ENCODE measurements at places on chromosomes 16 and 17.

DNA sequence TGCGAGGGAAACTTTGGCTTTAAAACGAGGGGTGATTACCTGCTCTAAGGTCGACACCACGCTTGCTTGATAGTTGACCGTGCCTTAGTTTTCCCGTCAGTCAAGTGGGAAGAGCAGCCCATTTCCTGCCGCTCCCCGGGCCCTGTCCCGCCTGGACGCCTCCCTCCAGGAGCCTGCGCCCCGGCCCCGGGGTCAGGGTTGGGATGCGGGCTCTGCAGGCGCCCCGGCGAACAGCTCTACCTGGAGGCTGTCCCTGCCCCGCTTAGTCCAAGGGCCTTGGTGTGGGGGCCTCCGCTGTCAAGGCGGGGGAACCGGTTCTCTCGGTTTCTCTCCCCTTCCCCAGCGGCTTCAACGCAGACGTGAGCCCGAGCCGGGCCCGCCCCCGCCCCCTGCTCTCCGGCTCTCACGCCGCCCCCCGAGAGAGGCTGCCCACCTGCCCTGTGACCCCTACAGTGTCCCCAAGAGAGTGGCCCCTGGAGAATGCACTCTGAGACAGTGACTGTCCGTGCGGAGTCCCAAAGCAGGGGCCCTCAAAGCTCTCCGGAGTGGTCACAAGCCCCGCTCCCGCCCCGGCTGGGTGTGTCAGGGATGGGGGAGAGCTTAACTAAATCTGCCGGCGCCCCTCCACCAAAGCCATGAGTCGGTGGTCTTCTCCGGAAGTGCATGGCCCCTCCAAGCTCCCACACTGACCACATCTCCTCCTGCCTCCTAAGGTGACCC is 117.4 kb upstream of the SMURF2 start:
- DNase-seq: no peak

DNA sequence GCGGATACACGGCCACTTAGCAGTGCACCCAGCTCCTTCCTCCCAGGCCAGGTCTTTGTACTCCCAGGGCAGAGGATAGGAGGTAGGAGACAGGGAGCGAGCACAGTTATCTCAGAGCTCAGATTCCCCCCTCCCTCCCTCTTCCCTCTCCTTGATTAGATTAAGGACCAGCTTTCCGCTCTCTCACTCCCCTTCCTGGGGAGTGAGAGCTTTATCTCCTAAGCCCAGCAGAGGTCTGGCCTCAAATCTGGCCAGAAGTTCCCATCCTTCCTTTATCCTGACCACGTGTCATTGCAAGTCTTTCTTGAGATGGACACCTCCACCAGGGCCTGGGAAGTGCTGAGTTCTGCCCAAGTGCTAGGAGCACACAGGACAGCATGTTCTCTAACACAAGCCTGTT is 5.1 kb downstream of the ARL4D start:
- no peak for DNase-seq

DNA sequence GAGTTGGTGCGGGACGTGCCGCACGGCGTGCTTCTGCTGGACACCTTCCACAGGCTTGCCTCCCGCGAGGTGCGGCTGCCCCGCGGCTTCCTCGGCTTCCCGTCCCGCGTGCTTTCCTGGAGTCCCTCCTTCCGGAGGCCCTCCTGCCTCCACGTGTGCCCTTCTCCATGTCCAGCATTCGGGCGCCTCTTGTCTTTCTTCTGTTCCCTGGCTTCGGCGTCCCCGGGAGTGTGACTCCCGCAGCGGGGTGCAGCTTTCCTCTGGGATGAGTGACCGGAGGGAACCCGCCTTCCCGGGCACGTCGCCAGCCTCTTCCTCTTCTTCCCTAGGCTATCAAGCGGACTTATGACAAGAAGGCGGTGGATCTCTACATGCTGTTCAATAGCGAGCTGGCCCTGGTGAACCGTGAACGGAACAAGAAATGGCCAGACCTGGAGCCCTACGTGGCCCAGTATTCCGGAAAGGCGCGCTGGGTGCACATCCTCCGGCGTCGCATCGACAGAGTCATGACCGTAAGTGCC is 23.0 kb downstream of the DNAH2 start:
- DNase-seq: no peak

GRCh38 chr17:80907281-80907680 is 84.4 kb upstream of the CHMP6 start:
- no peak for DNase-seq

- peak; percentile 93 for DNase-seq
Observed at GRCh38 chr17:45170931-45171337, 9.3 kb downstream of the HEXIM2 start.

- no peak for DNase-seq
Observed at GRCh38 chr16:69424935-69425784, 741 bp downstream of the CYB5B start.

GRCh38 chr16:23521037-23521743 is 10.9 kb upstream of the GGA2 start:
- no peak for DNase-seq

GRCh38 chr17:81930142-81931125 is 2.9 kb upstream of the MAFG start:
- no peak for DNase-seq

- no peak for DNase-seq
Observed at GRCh38 chr16:81810894-81811538, 31.9 kb downstream of the PLCG2 start.

DNA sequence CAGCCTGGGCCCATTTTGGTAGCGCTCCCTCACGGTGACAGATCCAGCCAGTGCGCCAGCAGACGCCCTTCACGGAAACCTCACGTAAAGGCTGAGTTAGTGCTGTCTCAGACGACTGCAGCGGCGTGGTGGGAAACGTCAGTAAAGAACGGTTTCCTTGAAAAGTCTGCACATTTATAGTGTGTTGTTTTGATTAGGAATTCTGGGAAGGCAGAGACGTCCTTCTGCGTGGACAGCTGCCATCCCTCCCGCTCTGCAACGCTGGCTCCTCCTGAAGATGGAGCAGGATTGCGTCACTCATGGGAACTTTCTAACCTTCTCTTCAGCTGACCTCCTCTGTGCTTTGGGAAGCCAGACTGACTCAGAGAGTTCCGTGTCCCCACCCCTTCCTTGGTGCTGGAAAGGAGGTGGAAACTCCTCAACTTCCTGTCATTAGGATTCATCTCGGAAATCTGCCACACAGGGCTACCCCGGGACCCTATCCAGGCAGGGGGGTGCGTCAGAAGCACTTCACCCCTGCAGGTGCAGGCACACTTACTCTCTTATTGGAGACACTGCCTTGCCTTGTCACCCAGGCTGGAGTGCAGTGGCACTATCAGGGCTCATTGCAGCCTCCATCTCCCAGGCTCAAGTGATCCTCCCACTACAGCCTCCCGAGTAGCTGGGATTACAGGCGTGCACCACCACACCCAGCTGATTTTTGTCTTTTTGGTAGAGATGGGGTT is 24.3 kb upstream of the CRISPLD2 start:
- peak; percentile 96 for DNase-seq

DNA sequence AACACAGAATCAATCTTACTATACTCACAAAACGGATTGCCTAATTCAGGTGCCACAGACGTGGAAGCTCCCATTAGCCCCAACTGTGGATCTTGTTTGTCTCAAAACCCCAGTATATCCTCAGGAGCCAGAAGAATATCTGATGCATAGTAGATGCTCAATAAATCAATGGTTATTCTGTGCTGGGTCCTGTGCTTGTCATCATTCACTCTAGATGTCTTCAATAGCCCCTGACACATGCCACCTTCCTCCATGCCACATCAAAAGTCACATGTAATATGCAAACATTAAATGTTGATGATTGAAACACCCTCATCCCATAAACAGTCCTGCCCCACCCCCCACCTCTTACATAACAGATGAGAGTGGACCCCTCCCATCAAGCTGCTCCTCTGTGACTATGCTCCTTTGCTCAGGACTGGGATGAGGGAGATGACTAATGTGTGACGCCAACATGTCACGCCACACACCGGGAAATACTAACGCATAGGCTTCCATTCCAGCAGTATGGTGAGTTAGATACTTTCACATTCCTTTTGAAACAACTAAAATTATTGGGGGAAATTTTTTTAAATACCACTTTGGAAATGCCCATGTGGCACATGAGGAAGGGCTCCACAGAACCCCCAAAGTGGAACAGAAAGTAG is 267.6 kb upstream of the SDK2 start:
- DNase-seq: peak; percentile 42

DNA sequence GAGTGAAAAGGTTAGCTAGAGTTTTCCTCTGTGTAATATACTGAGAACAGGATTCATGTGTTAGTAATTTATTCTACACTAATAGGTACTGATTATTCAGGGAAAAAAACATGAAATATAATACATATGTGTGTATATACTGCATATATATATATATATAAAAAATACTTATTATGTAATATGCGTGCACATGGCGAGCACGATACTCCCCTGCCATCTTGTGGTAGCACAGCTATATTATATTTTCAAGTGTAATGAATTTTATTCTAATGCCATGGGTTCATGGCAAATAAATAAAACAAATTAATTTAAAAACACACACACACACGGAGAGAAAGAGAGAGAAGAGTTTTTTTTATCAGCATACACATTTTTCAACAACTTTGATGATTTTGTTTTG is 460.6 kb downstream of the KCNJ2 start:
- no peak for DNase-seq

DNA sequence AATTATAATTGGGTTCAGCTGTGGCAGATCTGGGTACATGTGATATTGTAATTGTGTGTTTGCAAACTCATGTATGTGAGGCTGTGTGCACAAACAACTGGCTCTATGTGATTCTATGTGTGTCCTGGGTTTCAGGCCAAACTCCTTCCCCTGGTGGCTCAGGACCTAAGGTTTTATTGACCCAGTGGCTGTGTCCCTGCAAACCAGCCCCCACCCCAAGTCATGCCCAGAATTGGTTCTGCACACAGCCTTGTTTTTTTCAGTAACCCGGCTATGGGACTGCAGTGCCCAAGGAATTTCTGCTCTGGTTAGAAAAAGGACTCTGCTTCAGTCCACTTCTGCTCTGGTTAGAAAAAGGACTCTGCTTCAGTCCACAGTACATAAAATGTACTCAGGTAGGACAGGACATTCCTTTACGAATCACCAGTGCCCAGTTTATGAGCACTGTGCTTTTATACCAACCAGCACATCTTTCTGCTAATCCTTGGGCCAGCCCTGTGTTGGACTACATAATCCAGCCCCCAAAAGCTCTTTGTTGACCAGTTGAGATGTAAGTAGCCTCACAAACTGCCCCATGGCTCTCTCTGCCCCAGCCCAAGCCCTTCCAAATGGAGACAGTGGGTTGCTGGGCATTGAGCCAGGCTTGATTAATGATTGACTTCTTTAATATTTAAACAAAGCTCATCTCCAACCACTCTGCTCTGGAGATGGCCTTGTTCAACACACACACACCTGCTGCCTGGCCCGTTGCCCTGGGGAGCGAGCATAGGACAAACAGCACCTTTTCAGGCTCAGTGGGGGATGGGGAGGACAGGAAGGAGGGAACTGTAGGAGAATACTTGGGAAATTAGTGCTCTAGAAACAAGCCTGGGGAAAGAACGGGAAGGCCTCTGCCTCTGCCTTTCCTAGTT is 2.9 kb upstream of the KCNH6 start:
- no peak for DNase-seq

GRCh38 chr17:44004761-44005526 is 522 bp downstream of the NAGS start:
- no peak for DNase-seq

- no peak for DNase-seq
Observed at GRCh38 chr16:50440531-50440930, 71.7 kb upstream of the BRD7 start.

DNA sequence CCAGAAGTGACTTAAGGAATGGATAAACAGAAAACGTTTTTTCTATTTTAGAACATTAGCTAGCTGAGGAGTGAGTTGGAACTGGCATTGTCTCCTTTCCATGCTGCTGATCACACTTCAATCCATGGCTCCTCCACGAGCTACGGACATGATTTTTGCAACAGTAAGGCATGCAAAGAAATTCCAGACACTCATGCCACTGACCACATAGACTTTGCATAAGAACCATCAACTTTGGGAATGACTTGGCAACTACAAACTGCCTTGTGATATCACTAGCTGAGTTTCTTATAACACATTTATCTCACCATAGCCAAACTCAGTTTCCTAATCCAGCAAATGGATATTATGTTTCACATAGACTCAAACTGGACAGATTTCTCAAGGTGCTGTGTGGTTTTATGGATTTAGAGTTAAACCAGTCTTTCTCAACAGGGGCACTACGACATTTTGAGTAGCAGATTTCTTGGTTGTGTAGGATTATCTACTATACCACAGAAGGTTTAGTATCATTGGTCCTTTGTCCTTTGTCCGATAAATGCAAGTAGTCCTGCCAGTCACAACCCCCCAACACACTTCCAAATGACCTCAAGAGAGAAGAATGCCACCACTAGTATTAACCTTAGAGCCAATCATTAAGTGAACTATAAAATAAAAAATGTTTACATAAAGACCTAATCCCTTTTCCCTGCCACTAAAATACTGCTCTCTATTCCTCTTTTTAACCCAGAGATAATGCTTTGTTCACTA is 48.3 kb upstream of the C17orf78 start:
- DNase-seq: no peak

- no peak for DNase-seq
Observed at GRCh38 chr16:4303973-4304372, 11.9 kb upstream of the GLIS2 start.

GRCh38 chr17:46869296-46869695 is 17.9 kb downstream of the WNT9B start:
- DNase-seq: no peak

- DNase-seq: no peak
Observed at GRCh38 chr17:29714146-29714545, 91.4 kb upstream of the CORO6 start.

- no peak for DNase-seq
Observed at GRCh38 chr17:57313097-57313835, 56.9 kb downstream of the MSI2 start.

GRCh38 chr16:81745704-81746558 is 33.2 kb upstream of the PLCG2 start:
- DNase-seq: no peak

GRCh38 chr16:86396422-86396821 is 113.9 kb upstream of the FOXF1 start:
- no peak for DNase-seq

- DNase-seq: no peak
Observed at GRCh38 chr17:16947470-16947869, 24.4 kb downstream of the TNFRSF13B start.

GRCh38 chr16:75702242-75702641 is 981 bp upstream of the DUXB start:
- DNase-seq: no peak

GRCh38 chr17:81905424-81905875 is 3.4 kb downstream of the NPB start:
- no peak for DNase-seq

GRCh38 chr17:44118427-44119050 is 4.9 kb downstream of the HDAC5 start:
- DNase-seq: no peak

- no peak for DNase-seq
Observed at GRCh38 chr17:36475346-36475970, 11.0 kb upstream of the ZNHIT3 start.
